NCI-H2107 (cell line): ENCODE measurements at places on chromosomes 4 and X.

GRCh38 chrX:17067534-17067933 lies 121.1 kb downstream of the REPS2 start:
- no peak for DNase-seq

- DNase-seq, result no peak
Observed at GRCh38 chr4:177546745-177547144, 104.5 kb upstream of the AGA start.

DNA sequence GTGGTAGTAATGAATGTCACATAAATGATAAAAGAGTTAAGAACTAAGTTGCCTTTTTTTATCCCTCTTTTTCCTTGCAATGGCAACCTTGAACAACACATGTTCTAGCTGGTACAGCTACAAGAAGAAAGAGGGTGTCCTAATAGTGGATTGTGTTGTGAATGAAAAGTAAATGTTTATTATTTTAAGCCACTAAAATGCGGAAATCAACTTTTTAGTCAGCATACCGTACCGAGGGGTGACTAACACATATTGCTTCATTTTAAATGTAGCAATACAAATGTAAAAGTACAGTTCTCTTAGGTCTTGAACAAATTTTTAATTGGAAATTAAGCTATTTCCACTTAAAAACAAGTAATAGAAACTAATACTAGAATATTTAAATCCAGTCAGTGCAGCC lies 17.7 kb upstream of the AP1AR start:
- no peak for DNase-seq

DNA sequence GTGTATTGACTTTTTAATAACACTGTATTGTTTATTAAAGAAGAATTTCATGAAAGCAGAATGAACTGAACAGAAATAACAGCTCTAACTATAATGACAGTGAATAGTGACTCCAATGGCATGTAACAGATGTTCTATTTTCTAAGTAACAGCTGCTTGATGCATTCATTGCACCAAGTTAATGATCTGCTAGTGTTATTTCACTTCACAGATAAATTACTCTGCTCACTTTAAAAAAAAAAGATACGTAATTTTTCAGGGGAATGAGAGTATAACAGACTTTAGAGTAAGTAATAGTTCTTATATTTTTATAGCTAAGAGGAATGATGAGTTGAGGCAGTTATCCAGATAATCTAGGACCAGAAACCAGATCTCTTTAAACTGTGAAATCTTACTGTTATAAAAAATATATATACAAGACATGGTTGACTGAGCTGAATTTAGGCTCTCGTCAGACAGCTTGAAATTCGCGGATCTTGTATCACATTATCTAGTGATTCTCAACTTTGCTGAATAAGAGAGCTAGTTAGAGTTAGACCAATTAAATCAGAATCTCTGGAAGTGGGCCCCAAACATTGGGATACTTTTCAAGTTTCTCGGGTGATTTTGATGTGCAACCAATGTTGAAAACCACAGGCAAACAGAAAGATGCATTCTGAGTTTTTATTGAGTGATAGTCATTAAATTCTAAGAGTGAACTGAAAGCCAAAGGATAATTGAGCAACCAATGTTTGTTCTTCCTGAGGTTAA lies 840.7 kb downstream of the DMD start:
- DNase-seq, result no peak

DNA sequence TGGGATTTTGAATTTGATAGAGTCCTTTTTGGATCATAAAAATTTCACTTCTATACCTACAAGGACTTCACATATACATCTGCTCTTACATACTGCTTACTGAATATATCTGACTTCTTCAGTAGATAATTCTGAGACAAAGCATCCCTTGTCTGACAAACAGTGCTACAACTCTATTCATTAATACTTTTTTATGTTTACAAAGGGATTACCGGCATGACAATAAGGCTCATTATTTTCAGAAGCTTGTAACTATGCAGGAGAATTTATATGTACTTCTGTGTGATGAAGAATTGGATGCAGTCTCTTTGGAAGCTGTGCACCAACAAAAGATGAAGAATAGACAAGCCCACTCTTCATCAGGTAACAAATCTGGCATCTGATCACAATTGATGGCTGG lies 1070.3 kb downstream of the STIM2 start:
- no peak for DNase-seq

- peak; percentile 0 for DNase-seq
Observed at GRCh38 chr4:26289401-26289800, 31.4 kb upstream of the RBPJ start.

GRCh38 chr4:6779667-6780565 lies 2.6 kb upstream of the KIAA0232 start:
- peak; percentile 75 for DNase-seq
